Hepatocyte (in vitro differentiated cells): ENCODE measurements at places on chromosomes 2 and 18. TPM values are rescaled to one million over a fixed set of nuclear protein-coding genes. Genes with fewer than 3 reads are reported as not detected.

DNA sequence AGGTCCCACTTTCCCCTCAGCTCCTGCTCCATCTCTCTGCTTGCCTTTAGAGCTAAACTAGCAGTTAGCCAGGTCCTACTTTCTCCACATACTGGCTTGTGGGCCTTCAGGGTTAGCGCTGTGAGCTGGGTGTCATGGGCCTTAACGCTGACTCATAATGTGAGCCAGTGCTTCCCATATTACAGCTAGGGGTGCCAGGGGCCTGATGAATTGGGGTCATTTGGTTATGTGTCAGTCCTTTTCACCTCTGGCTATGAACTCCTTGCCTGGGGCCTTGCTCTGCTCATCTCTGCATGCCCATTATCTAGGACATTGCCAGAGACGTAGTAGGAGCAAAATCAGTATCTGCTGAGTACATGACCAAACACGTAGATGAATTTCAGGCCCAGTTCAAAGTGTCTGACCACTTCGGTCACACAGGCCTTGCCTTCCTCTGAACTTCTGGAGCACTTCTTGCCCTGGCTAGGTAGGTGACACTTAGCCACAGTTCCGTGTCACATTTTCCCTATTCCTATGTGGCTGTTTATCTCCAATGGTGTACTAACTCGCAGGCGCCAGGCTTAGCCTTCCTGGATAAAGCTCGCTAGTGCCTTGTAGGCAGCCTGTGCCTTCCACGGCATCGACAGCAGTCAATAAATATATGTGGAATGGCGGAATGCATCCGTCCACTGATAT, 103.2 kb upstream of the SIX3 start:
- DNase-seq, result no peak

- peak; percentile 12 for DNase-seq
Measured at GRCh38 chr18:4196351-4196750, 258.8 kb downstream of the DLGAP1 start.

- peak; percentile 79 for DNase-seq
Measured at GRCh38 chr18:79380816-79381806, 14.6 kb upstream of the NFATC1 start.

DNA sequence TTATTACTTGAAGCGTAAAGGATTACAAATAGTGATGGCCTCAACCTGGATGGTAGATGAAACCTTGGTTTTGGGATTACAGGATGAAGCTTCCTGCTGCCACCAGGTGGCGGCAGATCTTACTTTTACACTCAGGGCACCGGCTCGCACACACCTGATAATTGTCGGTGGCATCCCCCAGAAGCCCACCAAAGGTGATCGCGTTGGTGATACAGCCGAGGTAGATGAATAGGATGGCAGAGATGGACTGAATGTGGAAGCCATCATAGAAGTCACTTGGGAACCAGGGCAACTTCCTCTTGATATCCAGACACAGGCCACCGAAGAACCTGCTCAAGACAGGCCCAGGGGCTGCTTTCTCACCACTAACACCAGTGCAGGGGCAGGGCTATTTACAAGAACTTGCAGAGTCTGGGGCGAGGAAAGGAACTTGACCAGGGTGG, 51.8 kb downstream of the MTHFD2 start:
- DNase-seq, result peak; percentile 73

- DNase-seq, result no peak
Measured at GRCh38 chr2:71949537-71949798, 198.2 kb downstream of the CYP26B1 start.

- DNase-seq, result no peak
Measured at GRCh38 chr2:67836866-67837265, 225.9 kb downstream of the C1D start.

DNA sequence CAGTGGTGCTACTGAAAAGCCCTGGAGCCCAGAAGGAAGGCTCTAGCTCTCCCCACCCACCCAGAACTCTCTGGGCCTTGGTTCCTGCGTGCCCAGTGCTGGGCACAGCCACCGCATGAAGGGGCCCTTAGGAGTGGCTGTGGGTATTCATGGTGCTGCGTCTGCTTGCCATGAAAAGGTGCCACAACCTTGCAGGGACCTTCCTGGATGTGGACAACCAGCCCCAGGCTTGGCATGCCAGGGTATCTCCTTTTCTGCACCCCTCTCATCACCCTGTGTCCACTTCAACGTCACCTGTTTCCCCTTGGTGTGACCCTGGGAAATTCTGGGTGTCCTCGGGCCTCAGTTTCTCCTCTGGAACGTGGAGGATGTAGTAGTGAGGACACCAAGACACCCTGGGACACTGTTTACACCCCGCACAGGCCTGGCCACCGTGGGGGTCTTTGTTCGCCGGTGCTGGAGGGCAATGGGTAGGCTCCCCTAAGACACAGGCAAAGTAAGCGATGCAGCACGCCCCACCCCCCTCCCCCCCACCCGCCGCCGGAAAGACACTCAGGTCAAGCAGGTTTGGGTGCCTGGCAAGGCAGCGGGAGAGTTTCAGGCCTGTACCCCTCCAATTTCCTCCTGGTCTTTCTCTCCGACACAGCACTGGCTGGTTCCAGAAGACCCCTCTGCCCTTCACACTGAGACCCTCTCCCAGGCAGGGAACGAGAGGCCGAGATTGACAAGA, 34.8 kb upstream of the TAF1B start:
- no peak for DNase-seq

GRCh38 chr2:238101891-238102841, 2.0 kb downstream of the ESPNL start:
- DNase-seq, result peak; percentile 3

GRCh38 chr2:43537137-43537536, 58.7 kb downstream of the THADA start:
- DNase-seq, result no peak

DNA sequence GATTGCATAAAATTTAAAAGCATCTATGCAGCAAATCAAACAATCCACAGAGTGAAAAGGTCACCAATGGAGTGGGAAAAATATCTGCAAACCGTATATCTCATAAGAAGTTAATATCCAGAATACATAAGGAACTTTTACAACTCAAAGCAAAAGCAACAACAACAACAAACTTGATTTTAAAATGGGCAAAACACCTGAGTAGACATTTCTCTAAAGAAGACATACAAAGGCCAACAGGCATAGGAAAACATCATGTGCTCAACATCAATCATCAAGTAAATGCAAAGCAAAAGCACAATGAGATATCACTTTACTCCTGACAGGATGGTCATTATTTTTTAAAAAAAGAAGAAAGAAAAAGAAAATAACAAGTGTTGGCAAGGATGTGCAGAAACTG, 38.1 kb downstream of the TMEM247 start:
- no peak for DNase-seq

DNA sequence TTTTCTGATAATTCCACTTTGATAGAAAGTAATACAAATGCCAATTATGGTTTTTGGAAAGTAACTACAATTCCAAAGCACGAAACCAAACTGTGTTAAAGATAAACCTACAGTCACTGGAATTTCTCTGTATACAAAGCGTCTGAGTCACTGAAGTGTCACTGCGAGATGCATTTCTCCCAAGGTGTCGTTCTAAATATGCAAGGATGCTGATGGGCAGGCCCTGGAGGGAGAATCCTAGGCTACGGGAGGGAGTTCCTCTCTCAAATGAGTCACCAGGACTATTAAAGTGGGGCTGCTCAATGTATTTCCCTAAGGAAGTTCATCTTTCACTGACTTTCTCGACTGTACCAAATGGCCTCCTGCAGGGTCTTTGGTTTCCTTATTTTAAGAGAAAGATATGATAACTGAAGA, 163.8 kb upstream of the STK17B start:
- no peak for DNase-seq

The SIX3 gene
- polyA plus RNA-seq, result not detected in 2 replicates

The PAX3 gene
- polyA plus RNA-seq, result not detected in 2 replicates

The CROCC2 gene
- 0.04 and 0.13 TPM in 2 replicates for polyA plus RNA-seq
